Prostate gland (tissue), 2 donors: ENCODE measurements at places on chromosomes 5 and 9. TPM values are rescaled to one million over a fixed set of nuclear protein-coding genes. Genes with fewer than 3 reads are reported as not detected.

Gene EIF4E1B
- total RNA-seq, result 1.6 TPM

Gene ACO1
- 66.6 TPM for total RNA-seq

GRCh38 chr9:100578610-100579009 lies 731 bp downstream of the CAVIN4 start:
- DNase-seq, result no peak

- no peak for DNase-seq
Measured at GRCh38 chr5:139092741-139093343, 105.3 kb downstream of the SIL1 start.

DNA sequence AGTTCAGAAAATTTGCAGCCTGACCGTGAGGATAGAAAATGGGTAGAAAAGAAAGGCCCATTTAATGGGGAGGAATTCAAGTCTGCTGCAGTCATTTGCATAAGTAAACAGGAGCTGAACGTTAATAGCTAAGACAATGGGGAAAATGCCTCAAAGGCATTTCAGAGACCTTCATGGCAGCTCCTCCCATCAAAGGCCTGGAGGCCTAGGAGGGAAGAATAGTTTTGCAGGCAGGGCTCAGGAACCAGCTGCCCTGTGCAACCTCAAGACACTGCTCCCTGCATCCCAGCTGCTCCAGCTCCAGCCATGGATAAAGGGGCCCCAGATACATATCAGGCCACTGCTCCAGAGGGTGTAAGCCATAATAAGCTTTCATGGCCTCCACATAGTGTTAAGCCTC lies 32.2 kb upstream of the CDH18 start:
- DNase-seq, result no peak
